ENCODE measurements at places on chromosomes 3 and 15. TPM values are rescaled to one million over a fixed set of nuclear protein-coding genes. Genes with fewer than 3 reads are reported as not detected.

DNA sequence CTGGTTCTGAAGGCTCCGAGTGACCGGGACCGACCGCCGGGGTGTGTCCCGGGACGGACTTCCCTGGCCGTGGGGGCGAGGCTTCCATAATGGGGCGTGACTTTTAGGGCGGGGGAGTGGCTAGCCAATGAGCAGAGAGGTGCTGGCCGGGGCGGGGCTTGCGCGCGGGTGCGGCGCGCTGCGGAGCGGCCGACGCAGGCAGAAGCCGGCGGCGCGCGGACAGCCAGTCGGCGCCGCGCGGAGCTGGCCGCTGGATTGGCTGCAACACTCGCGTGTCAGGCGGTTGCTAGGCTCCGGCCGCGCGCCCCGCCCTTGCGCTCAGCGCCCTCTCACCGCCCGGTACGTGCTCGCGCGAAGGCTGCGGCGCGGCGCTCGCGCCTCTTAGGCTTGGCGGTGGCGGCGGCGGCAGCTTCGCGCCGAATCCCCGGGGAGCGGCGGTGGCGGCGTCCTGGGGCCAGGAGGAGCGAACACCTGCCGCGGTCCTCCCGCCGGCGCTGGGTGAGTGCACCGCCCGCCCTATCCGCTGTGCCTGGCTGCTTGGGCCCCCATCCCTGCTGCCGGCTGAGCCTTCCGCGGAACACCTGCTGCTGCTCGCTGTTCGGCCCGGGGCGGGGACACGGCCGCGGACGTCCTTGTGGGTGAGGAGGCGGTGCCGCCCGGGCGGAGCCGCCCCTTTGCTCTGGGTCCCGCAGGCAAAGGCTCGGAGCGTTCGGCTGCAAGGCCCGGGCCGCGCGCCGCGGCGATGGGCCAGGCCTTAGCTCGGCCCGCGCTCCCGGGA is at the start of gene DAG1:
DAG1 (plus strand) TSS at position 332 of the 778 bp plus-strand sequence. CDS start 40,268 bp downstream, outside the sequence.
- peak within 1 kb of the TSS; percentile 94 for H3K27ac ChIP-seq
- H3K4me1 ChIP-seq: peaks cover 34% of the 10 kb centered on the region
- no peaks in the 10 kb centered on the region for H3K36me3 ChIP-seq
- no peaks in the 10 kb centered on the region for H3K27me3 ChIP-seq

- no peak overlapping the region for H3K4me3 ChIP-seq
- no peak for DNase-seq
- H3K36me3 ChIP-seq: no peaks in the 10 kb centered on the region
- H3K27ac ChIP-seq: no peak overlapping the region
- H3K4me1 ChIP-seq: no peaks in the 10 kb centered on the region
These were observed 413.6 kb upstream of the ADAMTS9 start for GRCh38 chr3:65101450-65101849.

SH2D7 gene
- not detected for total RNA-seq

CHRFAM7A gene
- not detected for total RNA-seq

GRCh38 chr15:67571648-67572415 is 29.3 kb downstream of the MAP2K5 start:
- peak overlapping the region; percentile 19 for H3K27ac ChIP-seq
- H3K36me3 ChIP-seq: peaks cover 34% of the 10 kb centered on the region
- peaks cover 1% of the 10 kb centered on the region for H3K4me1 ChIP-seq
- no peak overlapping the region for H3K4me3 ChIP-seq

RLBP1 gene
- total RNA-seq: not detected

- no peak overlapping the region for H3K27ac ChIP-seq
- peaks cover 9% of the 10 kb centered on the region for H3K27me3 ChIP-seq
- no peak overlapping the region for H3K4me3 ChIP-seq
- no peak for DNase-seq
These were observed 15.7 kb upstream of the SERPINI2 start for GRCh38 chr3:167489571-167489970.

- H3K4me1 ChIP-seq: peaks cover 6% of the 10 kb centered on the region
- H3K36me3 ChIP-seq: no peaks in the 10 kb centered on the region
- no peak overlapping the region for H3K4me3 ChIP-seq
- H3K27ac ChIP-seq: no peak overlapping the region
These were observed 39.9 kb downstream of the MASP1 start for GRCh38 chr3:187251599-187251998.

- no peaks in the 10 kb centered on the region for H3K27me3 ChIP-seq
- no peak overlapping the region for H3K27ac ChIP-seq
- H3K36me3 ChIP-seq: no peaks in the 10 kb centered on the region
These were observed 296.1 kb upstream of the TGFBR2 start for GRCh38 chr3:30309961-30310954.

DNA sequence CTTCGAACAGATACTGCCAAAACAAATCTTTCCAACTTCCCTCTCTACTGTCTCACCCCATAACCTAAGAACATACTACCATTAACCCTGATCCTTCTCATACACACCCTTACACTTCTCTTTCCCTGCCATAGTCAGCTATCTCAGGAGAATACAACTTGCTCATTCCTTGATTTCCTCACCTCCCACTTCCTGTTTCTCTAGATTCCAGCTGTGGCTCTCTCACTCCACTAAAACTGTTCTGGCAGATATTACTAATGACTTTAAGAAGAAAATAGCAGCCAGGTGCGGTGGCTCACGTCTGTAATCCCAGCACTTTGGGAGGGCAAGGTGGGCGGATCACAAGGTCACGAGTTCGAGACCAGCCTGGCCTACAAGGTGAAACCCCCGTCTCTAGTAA is 4.6 kb downstream of the LSG1 start:
- no peak overlapping the region for H3K4me3 ChIP-seq
- H3K27ac ChIP-seq: no peak overlapping the region
- no peak for DNase-seq

DNA sequence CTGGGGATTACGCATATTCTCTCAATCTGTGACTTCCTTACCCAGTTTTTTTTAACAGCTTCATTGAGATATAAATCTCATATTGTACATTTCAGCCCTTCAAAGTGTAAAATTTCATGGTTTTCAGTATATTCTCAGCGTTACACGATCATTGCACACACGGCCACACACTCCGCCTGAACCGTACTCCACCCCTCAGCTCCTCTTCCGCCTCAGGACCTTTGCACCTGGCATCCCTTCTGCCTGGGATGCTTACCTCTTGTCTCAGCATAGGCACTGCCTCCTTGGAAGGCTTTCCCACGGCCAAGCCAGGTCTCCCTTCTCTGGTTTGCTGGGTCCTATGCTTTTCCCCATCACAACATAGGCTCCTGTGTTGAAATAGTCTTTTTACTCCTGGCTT is 57.4 kb upstream of the NR2C2 start:
- H3K36me3 ChIP-seq: no peaks in the 10 kb centered on the region
- H3K27me3 ChIP-seq: no peaks in the 10 kb centered on the region
- peaks cover 21% of the 10 kb centered on the region for H3K4me1 ChIP-seq
- H3K4me3 ChIP-seq: no peak overlapping the region
- no peak overlapping the region for H3K27ac ChIP-seq

TM4SF18 gene
- total RNA-seq: not detected
